ENCODE measurements at places on chromosomes 5 and 9.

DNA sequence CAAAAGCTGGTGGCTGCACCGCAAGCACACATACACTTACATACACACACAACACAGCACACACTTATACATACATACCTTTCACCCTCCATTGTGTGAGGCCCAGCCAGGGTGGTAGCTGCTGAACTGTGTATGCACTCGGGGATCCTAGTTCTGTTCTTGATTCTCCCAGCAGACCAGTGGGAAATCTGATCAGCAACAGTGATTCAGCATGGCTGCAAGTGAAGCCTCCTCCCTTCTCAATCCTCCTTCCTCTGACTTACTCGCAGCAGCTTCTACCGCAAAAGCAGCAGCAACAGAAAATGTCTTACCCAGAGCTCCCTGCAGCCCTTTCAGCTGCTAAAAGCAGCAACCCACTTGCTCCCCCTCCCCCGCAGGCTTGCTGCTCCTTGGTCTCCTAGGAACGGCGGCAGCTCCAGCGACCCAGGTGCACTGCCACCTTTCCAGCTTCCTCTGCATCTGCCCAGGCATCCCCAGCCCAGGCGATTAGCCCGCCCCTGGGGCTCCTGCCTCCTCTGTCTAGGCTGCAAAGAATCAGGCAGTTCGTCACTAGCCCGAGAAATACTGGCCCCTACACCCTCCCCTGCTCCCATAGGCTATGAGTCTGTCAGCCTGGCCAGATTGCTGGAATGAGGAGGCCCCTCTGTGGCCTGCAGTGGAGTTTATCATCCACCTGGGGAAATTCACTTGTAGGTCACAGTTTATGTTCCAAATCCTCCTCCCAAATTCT, at the start of gene KLHL3:
Gene KLHL3, minus strand, starts transcription at position 535 of the 730 bp plus-strand sequence. Its CDS starts 443 bp downstream, at position 92.
- peak within 1 kb of the TSS; percentile 72 for H3K4me3 ChIP-seq
- no peaks in the 10 kb centered on the region for H3K27me3 ChIP-seq
- no peak for DNase-seq
- peaks cover 38% of the 10 kb centered on the region for H3K4me1 ChIP-seq
- no peaks in the 10 kb centered on the region for H3K36me3 ChIP-seq

DNA sequence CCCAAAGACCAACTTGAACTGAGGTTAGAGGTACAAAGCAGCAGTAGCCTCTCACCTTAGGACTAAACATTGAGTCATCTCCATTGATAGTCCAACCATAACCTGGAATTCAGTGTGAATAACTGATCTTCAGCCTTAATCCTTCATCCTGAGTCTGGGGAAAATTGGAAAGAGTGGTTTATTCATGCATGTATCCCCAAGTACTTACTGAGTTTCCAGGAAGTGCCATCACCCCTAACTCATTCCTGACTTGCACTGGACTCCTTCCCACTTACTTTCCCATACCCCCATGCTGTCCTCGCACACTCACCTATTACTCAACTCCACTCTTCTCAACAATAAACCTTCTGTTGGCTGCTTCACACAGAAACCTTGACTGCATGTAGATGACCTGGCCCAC, 161.4 kb upstream of the ZNF462 start:
- no peaks in the 10 kb centered on the region for H3K4me1 ChIP-seq
- no peak overlapping the region for H3K4me3 ChIP-seq
- H3K27me3 ChIP-seq: no peaks in the 10 kb centered on the region
- no peaks in the 10 kb centered on the region for H3K36me3 ChIP-seq
- no peak overlapping the region for H3K27ac ChIP-seq
- DNase-seq: no peak

DNA sequence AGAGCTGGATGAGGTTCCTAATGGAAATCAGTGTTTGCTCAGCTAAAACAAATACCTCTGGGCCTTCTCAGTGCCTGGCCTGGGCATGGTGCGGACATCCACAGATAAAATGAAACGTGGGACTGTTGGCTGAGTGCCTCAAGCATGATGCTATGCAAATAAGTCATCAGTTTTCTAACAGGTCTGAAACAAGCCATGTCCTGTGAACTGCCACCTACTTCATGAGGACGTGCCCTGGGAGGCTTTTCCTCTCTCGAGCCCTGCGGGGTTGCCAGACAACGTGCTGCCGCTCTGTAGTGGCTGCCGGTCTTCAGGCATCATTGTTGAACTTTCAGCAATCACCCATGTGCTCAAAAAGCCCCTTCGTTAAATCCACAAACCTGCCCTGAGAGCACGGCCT, 240.4 kb upstream of the IRX2 start:
- no peaks in the 10 kb centered on the region for H3K36me3 ChIP-seq
- no peak overlapping the region for H3K27ac ChIP-seq
- no peak for DNase-seq
- H3K4me1 ChIP-seq: no peaks in the 10 kb centered on the region
- H3K4me3 ChIP-seq: no peak overlapping the region

GRCh38 chr5:172207511-172207910, 13.5 kb downstream of the EFCAB9 start:
- no peak overlapping the region for H3K4me3 ChIP-seq
- no peak for DNase-seq
- H3K36me3 ChIP-seq: peaks cover 4% of the 10 kb centered on the region
- no peak overlapping the region for H3K27ac ChIP-seq
- H3K27me3 ChIP-seq: no peaks in the 10 kb centered on the region
